A673 (cell line): ENCODE measurements at places on chromosomes 2 and 18.

DNA sequence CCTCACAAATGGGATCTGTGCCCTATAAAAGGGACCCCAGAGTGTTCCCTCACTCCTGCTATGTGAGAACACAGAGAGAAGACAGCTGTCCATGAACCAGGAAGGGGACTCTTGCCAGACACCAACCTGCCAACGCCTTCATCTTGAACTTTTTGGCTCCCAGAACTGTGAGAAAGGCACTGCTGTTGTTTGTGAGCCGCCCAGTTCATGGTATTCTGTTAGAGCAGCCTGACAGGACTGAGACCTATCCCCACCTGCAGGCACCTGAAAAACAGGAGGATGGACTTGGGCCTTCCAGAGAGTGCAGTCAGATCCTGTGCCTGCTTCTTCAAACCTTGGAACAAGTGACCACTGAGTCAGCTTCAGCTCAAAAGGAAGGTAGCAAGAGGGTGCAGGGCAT is 51.4 kb downstream of the CRACDL start:
- DNase-seq: no peak

- no peak for DNase-seq
These were observed 148.7 kb downstream of the NDUFA10 start for GRCh38 chr2:239876271-239876947.

DNA sequence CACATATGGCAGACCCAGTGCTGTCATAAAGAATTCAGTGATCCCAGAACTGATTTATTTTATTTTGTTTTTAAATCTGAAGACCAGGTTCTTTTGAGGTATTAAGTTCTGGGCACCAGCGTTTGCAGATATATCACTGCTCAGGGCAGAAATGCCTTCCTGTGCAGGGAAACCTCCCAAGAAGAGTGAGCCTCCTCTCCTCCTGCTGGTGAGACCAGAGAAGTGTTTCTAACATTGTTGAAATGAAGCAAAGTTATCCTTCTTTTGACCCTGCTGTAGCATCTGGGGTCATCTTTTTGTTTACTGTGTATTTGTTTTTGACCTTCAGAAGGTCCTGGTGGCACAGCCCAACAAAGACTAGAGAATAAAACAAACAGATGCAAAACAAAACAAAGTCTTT is 94.0 kb downstream of the AQP4 start:
- no peak for DNase-seq

GRCh38 chr2:18626256-18626668 is 36.9 kb upstream of the NT5C1B start:
- DNase-seq: no peak

DNA sequence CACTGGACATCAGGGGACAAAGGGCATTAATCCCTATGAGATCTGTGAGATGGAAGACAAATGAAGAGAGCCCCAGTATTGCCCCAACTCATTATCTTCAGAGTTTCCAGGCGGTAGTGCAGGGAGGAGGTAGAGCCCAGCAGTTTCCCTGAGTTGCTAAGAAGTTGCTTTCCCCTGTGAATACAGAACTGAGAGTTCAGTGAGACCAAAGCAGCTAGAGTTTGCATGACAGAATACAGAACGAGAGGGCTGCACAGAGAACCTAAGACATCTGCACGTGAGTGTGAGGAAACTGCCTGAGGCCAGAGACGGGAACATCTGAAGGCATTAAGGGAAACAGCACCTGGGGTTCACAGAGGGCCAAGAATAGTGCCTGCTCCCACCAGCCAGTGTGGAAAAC is 18.1 kb upstream of the PGAP1 start:
- no peak for DNase-seq

DNA sequence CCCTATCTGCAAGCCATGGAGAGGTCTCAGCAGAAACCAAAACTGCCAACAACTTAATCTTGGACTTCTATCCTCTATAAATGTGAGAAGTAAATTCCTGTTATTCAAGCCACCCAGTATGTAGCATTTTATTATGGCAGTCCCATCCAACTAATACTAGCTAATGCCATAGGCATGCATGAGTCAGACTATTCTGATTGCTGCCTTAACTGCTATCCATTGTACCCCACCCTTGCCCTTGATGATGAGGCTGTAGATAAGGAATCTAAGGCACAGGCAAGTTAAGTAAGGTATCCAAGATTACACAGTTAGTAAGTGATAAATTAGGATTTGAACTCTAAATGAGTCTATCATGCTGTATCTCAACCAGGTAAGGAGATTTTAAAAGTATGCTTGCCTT is 223.0 kb downstream of the UBE2E3 start:
- peak; percentile 56 for DNase-seq

DNA sequence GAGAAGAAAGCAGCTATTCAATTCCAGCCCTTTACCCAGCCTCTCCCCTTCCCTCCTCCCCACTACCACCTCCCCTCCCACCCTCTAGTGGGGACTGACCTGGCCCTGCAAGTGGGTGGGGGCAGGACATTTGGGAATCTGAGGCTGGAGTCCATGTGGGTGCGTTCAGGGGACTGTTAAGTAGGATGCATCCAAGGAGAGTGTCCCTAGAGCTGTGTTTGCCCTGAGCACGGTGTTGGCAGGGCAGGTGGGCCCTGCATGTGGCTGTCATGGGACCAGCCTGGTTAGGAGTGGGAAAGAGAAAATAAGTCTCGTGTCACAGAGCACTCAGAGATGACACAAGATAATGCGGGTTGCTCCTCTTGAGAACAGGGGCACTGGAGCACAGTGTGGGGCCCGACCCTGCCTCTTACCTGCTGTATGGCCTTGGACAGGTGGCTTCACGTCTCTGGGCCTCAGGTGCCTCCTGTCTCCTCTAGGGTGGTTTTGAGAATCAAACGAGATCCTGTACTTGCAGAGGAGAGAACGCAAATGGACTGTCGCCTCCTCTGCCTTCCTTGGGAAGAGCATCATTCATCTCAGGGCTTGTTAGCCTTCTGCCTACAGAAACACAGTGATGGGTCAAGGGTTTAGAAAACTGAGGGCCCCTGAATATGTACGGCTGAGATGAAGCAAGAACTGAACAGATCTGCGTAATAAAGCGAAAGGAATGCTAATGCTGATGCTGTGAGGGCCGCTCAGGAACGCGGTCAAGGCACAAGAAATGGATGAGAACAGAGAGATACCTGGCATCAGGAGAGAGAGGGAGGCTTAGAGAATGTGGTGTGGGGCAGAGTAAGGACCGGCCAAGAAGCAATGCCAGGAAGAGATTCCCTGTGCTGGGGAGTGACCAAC is 187.7 kb upstream of the HAAO start:
- DNase-seq: no peak

DNA sequence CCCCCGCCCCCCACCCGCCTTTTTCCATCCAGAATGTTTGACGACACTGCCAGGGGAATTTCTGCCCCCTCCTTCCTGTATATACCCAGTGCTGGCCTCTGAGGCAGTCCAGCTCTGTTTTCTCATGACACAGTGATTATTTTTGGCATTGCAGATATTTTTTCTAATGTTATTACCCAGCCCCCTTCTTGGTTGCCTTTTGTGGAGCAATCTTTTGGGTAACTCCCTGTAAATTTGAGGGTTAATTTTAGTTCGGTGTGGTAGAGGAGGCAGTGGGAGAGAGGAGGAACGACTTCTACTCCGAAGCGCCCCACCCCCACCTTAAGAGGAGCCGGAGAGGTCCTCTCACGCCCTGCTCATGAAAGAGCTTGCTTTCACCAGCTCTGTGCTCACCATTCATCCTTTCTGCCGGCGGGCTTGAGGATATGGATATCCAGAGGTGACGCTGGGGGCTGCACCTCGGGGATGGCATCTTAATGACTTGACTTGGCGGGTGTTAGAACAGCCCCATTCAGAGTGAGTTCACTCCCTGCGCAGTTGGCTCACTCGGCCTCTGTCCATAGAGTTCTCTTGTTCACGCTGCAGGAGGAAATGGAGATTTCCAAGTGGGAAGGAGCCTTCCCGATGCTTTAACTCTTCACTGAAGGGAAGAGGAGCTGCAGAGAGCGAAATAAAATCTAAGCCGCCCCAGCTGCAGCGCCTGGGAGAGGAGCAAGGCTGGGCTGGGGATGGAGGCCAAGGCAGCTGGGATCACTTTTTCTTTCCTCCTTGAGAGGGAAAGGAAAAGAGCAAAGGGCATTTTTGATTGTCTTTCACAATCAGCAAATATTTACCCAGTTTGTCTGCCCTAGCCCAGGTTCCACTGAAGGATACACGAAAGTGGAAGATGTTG is 38.4 kb downstream of the EPAS1 start:
- DNase-seq: no peak

DNA sequence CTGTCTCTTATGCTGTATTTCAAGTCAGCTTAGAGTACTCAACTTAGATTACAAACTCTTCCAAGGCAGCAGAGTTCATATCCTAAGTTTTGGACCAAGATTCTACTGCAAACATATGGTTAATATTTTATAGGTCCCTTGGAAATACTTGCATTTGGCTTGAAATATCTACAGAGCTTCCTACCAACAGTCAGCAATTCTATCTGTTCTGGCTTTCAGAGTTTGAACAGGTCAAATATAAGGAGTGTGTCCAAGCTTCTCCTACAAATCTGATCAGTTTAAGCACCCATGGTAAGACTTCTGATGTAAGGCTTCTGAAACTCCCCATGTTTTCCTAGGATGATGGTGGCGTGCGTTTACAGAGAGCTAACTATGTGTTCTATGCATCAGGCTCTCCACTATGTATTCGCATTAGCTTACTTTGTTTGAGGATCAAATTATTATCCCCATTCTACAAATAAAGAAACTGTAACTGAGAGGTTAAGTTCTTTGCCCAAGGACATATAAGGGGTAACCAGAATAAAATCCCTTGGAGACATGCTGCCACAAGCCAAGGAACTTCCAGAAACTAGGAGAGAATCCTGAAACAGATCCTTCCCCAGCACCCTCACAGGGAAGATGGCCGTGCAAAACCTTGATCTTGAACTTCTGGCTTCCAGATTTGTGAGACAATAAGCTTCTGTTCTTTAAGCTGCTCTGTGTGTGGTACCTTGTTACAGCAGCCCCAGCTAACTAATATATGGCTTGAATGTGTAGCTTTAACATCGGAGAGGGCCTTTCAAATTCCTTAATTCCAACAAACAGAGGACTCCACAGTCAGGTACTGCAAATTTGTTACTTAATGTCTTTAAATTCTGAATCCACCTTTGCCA is 55.1 kb downstream of the ATP8B1 start:
- DNase-seq: no peak

DNA sequence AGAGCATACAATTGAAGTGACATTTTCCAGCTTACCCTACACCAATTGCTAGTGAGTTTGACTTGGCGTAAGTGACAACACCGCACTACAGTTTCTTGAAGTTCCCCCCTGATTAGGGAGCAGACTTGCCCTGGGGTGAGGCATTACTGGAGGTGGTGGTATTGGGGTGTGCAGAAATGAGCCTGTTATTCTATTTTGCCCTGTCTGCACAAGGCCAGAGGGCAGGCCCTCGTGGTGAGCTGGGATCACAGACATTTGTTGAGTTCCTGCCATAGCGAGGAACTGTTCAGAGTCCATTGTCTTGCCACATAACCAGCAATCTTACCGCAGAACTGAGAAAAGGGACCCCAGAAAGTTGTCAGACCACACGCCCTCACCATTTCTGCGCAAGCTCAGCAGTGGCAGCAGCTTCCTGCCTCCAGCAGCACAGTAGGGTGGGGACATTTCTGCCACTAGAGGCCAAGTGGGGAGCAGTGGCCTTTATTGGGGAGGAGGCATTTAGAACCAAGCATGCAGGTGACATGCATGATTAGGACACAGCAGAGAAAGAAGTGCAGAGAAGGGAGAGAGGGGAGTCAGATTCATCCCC is 103.6 kb upstream of the BCL2L11 start:
- no peak for DNase-seq

- peak; percentile 24 for DNase-seq
These were observed 217.9 kb upstream of the ITGA4 start for GRCh38 chr2:181239201-181239799.

DNA sequence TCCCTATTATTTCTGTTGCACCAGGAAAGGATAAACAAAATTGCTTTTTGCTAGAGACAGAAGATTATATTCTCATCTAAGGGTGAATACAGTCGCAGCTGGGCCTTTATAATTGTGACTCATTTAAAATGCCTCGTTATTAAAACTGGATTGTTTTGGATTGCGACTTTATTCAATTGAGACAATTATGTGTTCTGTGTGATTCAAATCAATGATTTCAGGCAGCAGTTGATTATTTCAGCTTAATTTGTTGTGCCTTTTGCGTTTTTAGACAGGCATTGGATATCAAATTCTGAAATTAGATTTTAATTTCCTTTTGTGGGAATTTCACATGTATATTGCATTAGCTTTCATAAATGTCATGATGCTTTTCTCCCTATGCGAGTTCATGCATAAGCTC is 778.1 kb upstream of the SOX11 start:
- no peak for DNase-seq

DNA sequence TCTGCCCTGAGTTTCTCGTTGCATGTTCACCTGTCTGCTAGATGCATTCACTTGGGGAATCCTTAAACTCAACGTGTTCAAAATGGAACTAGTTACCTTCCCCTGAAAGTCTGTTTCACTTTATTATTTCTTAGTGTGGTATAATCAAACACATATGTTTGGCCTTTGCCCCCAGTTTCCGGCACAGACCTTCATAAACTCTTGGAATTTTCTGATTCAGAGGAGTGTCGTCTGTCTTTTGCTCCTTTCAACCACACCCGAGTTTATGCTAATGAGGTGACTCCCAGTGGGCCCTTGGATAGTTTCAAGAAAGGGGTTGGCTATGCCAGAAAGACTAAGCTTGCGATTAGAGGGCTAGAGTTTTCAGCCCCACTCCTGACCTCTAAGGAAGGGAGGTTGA is 198.9 kb downstream of the CDCA7 start:
- peak; percentile 61 for DNase-seq
